ENCODE measurements at places on chromosomes 5 and 9.

GRCh38 chr9:134658378-134658955 is 16.9 kb downstream of the COL5A1 start:
- no peaks in the 10 kb centered on the region for H3K36me3 ChIP-seq
- peaks cover 3% of the 10 kb centered on the region for H3K27me3 ChIP-seq
- H3K27ac ChIP-seq: no peak overlapping the region
- H3K4me1 ChIP-seq: no peaks in the 10 kb centered on the region

DNA sequence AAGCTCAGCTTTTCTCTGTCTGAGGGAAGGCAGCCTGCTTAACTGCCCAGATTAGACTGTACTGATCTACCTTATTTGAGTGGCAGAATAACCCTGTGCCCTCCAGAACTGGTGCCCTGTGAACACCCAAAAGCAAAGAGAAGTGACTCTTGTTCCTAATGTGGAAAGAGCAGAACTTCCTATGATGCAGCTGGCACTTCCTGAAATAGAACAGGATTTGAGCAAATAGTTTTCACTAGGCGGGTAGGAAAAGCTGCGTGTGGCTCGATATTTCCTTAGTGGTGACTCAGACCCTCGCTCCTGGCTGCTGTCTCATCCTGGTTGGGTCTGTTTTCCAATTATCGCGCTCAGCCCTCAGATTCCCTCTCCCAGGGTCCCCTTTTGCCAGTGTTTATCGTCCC is 89.9 kb downstream of the SH3TC2 start:
- no peaks in the 10 kb centered on the region for H3K36me3 ChIP-seq
- H3K27me3 ChIP-seq: peaks cover 4% of the 10 kb centered on the region
- H3K27ac ChIP-seq: no peak overlapping the region

DNA sequence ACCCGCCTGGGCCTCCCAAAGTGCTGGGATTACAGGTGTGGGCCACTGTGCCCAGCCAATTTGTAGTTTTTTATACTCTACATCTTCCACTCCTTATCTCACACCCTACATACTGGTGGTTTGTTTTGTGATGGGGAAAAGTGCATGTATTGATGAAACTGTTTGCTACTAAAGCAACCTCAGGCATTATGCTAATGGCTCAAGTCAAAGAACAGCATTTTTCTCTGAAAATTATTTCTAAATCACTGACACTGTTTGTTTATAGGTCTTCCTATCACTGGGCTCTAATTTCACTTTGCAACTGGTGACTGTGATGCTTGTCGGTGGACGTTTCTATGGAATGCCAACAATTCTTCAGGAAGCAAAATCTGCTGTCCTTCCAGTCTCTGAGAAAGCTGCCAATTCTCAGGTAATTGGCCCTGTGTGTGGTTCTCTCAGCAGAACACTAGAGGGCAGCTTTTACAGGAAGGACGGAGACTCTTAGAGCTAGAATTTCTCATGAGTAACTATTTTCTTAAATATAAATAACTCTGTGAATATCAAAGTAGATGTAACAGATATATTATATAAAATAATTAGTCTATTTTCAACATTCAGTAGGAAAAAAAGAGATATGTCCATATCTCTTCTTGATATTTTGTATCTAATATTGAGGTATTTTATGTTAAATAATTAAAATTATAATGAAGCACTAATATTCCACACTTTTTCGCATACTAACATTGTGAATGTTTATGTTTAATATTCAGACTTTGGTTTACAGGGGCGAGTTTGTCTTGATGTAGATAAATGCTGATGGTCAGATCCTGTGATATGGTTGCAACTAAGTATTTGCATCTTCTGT is 244.1 kb downstream of the ADGRV1 start:
- no peak overlapping the region for H3K4me3 ChIP-seq
- H3K27me3 ChIP-seq: peaks cover 1% of the 10 kb centered on the region
- DNase-seq: no peak
- no peak overlapping the region for H3K27ac ChIP-seq

DNA sequence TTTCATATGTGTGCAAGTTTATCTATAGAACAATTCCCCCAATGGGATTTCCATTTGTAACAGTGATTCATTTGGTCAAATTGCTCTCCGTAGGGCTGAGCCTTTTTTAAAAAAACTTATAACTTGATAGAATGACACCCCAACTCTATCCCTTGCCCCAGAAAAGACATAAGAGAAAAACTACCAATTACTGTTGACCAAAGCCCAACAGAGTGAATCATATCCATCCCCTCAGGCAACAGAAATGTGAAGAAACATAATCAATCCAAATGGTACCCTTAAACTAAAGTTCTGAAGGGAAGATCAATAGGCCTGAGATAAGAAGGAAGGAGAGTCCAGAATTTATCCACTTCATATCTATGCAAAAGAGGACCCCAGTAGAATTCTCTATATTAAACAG is 17.8 kb downstream of the TICAM2 start:
- H3K4me3 ChIP-seq: no peak overlapping the region
- no peak overlapping the region for H3K27ac ChIP-seq
- DNase-seq: no peak
- no peaks in the 10 kb centered on the region for H3K36me3 ChIP-seq

- H3K36me3 ChIP-seq: no peaks in the 10 kb centered on the region
- DNase-seq: no peak
Observed at GRCh38 chr5:53369681-53370080, 110.7 kb upstream of the FST start.

- no peak overlapping the region for H3K27ac ChIP-seq
- H3K4me1 ChIP-seq: no peaks in the 10 kb centered on the region
- no peaks in the 10 kb centered on the region for H3K36me3 ChIP-seq
- no peaks in the 10 kb centered on the region for H3K27me3 ChIP-seq
Observed at GRCh38 chr9:79046401-79046800, 525.4 kb upstream of the TLE4 start.

DNA sequence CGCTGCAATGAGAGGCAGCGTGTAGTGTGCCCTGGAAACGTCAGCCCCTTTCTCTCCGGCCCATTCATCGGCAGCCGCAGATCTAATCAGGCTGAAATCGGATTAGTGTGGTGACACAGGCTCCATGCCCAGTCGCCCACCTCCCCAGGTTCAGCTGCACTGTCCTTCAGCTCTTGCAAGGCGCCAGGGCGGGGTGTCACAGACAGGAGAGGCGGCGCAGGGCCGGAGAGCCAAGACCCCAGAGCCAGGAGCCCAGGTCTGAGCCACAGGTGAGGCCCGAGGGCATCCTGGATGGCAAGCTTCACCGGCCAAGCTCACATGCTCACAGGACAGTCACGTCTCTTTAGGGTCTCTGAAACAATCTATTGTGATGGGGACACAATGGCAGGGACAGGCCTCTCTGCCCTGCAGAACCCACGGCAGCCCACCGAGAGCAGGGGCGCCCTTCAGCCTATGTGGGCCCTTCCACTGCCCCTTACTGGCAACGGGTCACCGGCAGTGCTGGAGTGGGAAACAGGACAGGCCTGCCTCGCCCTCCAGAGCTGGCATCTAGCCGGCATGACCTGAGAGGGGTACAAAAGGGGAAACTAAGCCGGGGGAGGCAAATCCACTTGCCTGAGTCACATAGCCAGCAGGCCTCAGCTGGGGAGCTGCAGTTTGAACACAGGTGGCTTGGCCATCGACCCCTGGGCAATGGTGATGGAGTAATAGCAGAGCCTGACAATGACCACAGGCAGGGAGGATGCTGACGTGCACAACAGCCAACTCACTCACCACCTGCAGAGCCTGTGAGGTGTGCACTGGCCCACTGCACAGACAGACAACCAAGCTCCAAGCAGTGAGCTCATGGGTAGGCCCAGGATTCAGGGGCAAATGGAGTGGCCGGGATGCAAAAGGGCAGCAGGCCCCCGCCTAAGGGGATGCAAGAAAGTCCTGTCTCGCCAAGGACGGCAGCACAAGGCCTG is 48.1 kb downstream of the VAV2 start:
- no peak overlapping the region for H3K4me3 ChIP-seq
- H3K27me3 ChIP-seq: no peaks in the 10 kb centered on the region
- H3K27ac ChIP-seq: no peak overlapping the region
- DNase-seq: no peak

GRCh38 chr5:43664501-43665040 is 61.6 kb downstream of the NNT start:
- H3K4me3 ChIP-seq: no peak overlapping the region
- H3K27ac ChIP-seq: no peak overlapping the region
- H3K27me3 ChIP-seq: no peaks in the 10 kb centered on the region
- no peak for DNase-seq

GRCh38 chr5:158875272-158875679 is 224.4 kb downstream of the EBF1 start:
- H3K36me3 ChIP-seq: no peaks in the 10 kb centered on the region
- DNase-seq: no peak
- H3K27me3 ChIP-seq: peaks cover 8% of the 10 kb centered on the region
- peaks cover 27% of the 10 kb centered on the region for H3K4me1 ChIP-seq
- peak overlapping the region; percentile 39 for H3K27ac ChIP-seq
- H3K4me3 ChIP-seq: no peak overlapping the region

DNA sequence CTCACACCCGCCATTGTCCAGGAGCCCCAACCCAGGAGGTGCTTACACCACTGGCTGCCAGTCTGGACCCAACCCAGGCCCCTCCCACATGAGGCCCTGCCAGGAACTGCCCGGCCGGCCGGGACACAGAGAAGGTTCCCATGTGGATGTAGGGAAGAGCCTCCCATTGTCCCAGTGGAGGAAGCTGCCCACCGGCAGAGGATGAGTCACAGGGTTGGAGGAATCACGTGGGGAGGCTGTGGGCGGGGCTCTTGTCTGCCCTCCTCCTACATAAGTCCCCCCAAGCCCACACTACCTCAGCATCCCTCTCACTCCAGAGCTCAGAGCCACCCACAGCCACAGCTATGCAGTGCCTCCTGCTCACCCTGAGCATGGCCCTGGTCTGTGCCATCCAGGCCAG is 26.1 kb downstream of the PAEP start:
- peaks cover 6% of the 10 kb centered on the region for H3K27me3 ChIP-seq
- H3K36me3 ChIP-seq: no peaks in the 10 kb centered on the region
- DNase-seq: no peak
- H3K27ac ChIP-seq: no peak overlapping the region
- no peak overlapping the region for H3K4me3 ChIP-seq
- H3K4me1 ChIP-seq: no peaks in the 10 kb centered on the region

DNA sequence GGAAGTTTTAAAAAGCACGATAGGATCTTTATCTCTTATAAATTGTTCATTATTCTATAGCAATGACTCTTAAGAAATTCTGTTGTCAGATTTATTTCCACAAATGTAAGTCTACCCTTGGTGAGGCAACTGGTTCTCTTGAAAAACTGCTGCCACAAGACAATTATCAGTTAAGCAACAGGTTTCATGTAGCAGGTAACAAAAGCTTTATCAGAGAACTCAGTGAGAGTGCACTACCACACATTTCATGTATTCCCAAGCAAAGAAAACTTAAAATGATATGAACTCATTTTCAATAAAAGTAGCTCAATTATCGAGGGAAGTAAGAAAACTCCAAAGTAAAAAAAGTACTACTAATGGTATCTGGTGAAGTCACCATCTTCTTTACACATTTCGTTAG is 9.4 kb downstream of the NR6A1 start:
- peaks cover 60% of the 10 kb centered on the region for H3K27me3 ChIP-seq
- H3K27ac ChIP-seq: no peak overlapping the region
- no peak for DNase-seq
- H3K4me3 ChIP-seq: no peak overlapping the region
- no peaks in the 10 kb centered on the region for H3K36me3 ChIP-seq

DNA sequence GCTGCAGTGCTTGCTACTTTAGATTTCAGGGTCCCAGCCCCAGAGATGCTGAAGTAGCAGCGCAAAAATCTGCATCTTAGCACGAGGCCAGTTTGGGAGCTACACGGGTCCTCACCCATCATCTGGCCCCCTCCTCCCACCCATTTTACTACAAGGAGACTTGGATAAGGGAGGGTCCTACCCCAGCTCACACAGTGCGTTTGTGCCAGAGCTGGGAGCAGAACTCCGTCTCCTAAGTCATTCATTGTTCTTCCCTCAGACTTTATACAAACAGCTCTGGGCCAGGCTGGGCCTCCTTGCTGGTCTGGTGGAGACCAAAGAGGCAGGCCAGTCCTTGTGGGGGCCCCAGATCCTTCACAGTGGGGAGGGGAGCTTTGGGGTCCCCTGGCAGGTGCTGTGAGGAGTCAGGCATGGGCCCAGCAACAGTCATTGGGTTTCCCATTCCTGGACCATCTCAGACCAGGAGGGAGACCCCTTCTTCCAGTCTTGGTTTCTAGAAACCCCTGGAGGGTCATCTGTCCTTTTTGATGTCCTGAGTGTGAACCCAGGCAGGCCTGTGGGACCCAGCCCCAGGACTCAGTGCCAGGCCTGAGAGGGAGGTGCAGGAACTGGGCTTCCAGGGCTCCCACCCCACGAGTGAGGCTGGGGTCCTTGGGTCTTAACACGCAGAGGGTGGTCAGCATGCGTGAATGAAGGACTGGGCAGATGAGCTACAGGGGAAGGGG is 2.3 kb upstream of the IL17B start:
- H3K4me3 ChIP-seq: no peak overlapping the region
- no peaks in the 10 kb centered on the region for H3K4me1 ChIP-seq
- H3K27ac ChIP-seq: no peak overlapping the region
- peaks cover 1% of the 10 kb centered on the region for H3K27me3 ChIP-seq
- no peaks in the 10 kb centered on the region for H3K36me3 ChIP-seq

DNA sequence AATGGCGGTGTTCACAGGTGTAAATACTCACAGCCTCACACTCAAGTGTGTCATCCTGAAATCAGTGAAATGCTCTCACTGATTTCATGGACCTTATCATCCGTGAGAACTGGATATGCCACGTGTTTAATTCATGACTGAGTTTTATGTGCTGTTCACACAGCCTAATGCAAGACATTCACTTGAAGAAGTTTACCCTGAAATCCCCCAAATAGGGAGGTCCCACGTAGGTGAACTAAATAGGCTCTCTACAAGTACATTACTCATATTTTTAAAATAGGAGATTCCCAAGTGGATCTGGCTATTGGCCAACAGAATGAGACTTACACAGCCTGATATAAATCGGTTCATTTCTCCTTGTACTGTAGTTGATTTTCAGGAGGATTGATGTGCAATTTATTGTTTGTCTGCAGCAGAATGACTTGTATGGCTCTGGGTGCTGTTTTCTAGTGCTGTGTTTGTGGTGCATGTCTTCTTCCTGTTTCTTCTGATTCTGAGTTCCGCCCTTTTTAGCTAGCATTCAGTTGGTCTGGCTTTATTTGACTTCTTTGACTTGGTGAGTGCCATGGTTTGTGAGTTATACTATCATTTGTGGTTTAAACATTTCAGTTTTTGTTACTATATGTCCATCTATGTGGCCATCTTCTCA is 25.1 kb downstream of the TRIO start:
- no peak overlapping the region for H3K27ac ChIP-seq
- H3K4me1 ChIP-seq: peaks cover 2% of the 10 kb centered on the region
- H3K4me3 ChIP-seq: no peak overlapping the region

All from activated CD4-positive, alpha-beta memory T cell treated with anti-CD3 and anti-CD28 coated beads for 36 hours (primary cell).